ENCODE measurements at places on chromosomes 6 and 20. TPM values are rescaled to one million over a fixed set of nuclear protein-coding genes. Genes with fewer than 3 reads are reported as not detected.

The ARHGAP18 gene
- total RNA-seq, result 24.4 TPM

The RAET1G gene
- 0.99 TPM for total RNA-seq

The PPP1R14C gene
- total RNA-seq, result 0.18 TPM

The SLC22A16 gene
- total RNA-seq, result 0.55 TPM

The PRR18 gene
- not detected for total RNA-seq

The HSPA1L gene
- total RNA-seq, result 1.9 TPM

The TMC2 gene
- 0.15 TPM for total RNA-seq

The SUMO4 gene
- 6.9 TPM for total RNA-seq

The ADGRG6 gene
- 14.3 TPM for total RNA-seq

The RAET1L gene
- total RNA-seq, result not detected

GRCh38 chr20:52191132-52191915 lies at the start of gene ZFP64:
Gene ZFP64, minus strand, starts transcription at chr20:52191779. Its CDS starts 143 bp downstream, at chr20:52191636.
- no peaks in the 10 kb centered on the region for H3K4me1 ChIP-seq
- peak within 1 kb of the TSS; percentile 94 for H3K4me3 ChIP-seq
- H3K27me3 ChIP-seq, result no peaks in the 10 kb centered on the region
- peak; percentile 83 for DNase-seq
- no peak within 1 kb of the TSS for H3K27ac ChIP-seq

- H3K4me1 ChIP-seq, result peaks cover 21% of the 10 kb centered on the region
- H3K4me3 ChIP-seq, result no peak overlapping the region
- H3K27me3 ChIP-seq, result no peaks in the 10 kb centered on the region
- DNase-seq, result no peak
- H3K27ac ChIP-seq, result no peak overlapping the region
Observed at GRCh38 chr6:37850260-37850659, 30.7 kb downstream of the ZFAND3 start.

DNA sequence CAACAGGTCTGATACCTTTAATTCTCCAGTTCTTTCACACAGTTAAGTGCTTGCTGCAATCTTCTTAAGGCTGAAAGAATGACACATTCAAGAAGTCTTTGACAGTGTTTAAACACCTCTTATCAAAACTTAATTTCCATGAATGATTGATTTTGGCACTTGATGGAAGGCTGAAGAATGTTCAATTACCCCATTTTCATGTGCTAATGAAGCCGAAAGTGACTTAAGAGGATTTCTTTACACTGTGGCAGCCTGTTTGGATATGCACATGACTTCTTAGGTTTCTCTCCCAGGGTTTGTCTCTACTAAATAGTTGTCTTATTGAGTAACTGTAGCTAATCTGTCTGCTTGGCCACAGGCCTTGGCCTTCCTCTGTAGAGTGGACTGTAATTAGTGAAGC lies 81.1 kb upstream of the PRDM1 start:
- H3K36me3 ChIP-seq, result no peaks in the 10 kb centered on the region
- no peak overlapping the region for H3K4me3 ChIP-seq
- H3K4me1 ChIP-seq, result no peaks in the 10 kb centered on the region
- DNase-seq, result no peak

- H3K4me3 ChIP-seq, result peak overlapping the region; percentile 36
- peaks cover 2% of the 10 kb centered on the region for H3K4me1 ChIP-seq
- H3K36me3 ChIP-seq, result no peaks in the 10 kb centered on the region
- H3K27ac ChIP-seq, result no peak overlapping the region
Observed at GRCh38 chr6:28980852-28981430, 24.2 kb downstream of the ZNF311 start.

DNA sequence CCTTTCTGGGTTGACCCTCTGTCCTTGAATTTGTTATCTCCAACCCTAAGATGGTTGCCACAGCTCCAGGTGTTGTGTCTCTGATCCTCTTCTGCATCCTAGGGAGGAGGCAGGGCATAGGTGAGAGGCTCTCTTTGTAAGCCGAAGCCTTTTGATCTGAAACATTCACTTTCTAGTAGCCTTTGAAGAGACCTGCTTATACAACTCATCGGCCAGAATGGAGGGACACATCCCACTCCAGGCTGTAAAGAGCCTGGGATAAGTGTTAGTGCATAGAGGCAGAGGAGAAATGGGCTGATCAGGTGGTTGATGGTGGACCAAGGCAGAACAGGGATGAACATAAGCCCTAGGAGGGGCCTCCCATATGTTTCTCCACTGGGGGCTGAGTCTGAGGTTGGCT lies 137.1 kb upstream of the KCNG1 start:
- DNase-seq, result no peak
- H3K27me3 ChIP-seq, result no peaks in the 10 kb centered on the region
- no peak overlapping the region for H3K4me3 ChIP-seq
- no peaks in the 10 kb centered on the region for H3K36me3 ChIP-seq

DNA sequence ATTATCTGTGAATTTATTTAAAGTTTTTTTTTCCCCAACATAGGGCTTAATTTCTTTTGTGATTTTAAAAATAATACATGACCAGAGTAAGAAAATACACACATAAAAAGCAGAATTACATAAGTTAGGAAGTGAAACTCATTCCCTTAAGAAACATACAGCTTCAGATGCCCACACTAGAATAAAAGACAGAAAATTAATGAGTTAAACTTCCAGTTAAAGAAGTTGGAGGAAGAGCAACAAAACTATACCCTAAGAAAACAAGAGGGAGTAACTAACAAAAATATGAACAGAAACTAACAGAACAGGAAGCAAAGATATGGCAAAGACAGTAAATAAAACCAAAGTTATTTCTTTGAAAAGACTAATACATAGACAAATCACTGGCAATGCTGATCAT lies 107.6 kb upstream of the CEP85L start:
- no peak overlapping the region for H3K27ac ChIP-seq
- no peak overlapping the region for H3K4me3 ChIP-seq
- no peak for DNase-seq
- H3K27me3 ChIP-seq, result no peaks in the 10 kb centered on the region
- H3K4me1 ChIP-seq, result no peaks in the 10 kb centered on the region

- no peak overlapping the region for H3K27ac ChIP-seq
- no peaks in the 10 kb centered on the region for H3K36me3 ChIP-seq
- H3K4me3 ChIP-seq, result no peak overlapping the region
- H3K4me1 ChIP-seq, result peaks cover 5% of the 10 kb centered on the region
Observed at GRCh38 chr6:34663831-34664255, 32.7 kb downstream of the ILRUN start.

- no peak for DNase-seq
- H3K27me3 ChIP-seq, result no peaks in the 10 kb centered on the region
- no peak overlapping the region for H3K4me3 ChIP-seq
- H3K36me3 ChIP-seq, result no peaks in the 10 kb centered on the region
- H3K27ac ChIP-seq, result no peak overlapping the region
Observed at GRCh38 chr6:48889429-48889828, 573.6 kb downstream of the MMUT start.

GRCh38 chr6:22064558-22064957 lies 232.3 kb downstream of the PRL start:
- no peak for DNase-seq
- H3K27me3 ChIP-seq, result no peaks in the 10 kb centered on the region
- peaks cover 2% of the 10 kb centered on the region for H3K36me3 ChIP-seq

GRCh38 chr6:151374036-151374683 lies 17.2 kb downstream of the ZBTB2 start:
- H3K4me1 ChIP-seq, result no peaks in the 10 kb centered on the region
- no peak overlapping the region for H3K4me3 ChIP-seq
- H3K27ac ChIP-seq, result no peak overlapping the region

DNA sequence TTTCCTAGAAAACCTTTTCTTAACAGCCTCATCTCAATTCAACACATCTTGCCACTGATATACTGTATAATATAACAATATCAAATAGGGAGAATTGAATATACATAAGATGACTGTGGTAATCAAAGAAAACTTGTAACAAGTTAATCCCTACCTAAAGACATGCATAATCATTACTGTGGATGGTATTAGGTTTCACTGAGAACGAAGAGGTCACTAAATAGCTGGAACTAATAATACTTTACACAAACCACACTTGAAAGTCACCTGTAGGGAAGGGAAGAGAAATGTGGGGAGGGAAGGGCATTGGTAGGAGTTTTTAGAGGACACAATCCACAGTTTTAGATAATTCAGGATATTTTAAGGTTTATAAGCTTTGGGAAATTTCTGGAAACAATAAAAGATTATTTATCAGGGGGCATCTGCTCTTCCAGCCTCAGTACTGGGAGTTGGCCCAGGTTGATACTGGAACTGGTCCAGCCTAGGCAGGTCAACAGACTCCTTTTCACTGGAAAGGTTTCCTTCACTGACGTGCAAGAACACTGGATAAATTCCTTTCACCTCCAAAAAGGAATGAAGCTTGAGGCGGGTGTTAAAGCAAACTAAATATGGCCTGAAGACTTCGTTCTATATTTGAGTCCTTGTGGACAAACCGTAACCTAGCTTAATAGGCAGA lies 44.0 kb downstream of the MAP7 start:
- no peaks in the 10 kb centered on the region for H3K36me3 ChIP-seq
- DNase-seq, result no peak
- no peaks in the 10 kb centered on the region for H3K27me3 ChIP-seq
- H3K4me3 ChIP-seq, result no peak overlapping the region
- H3K27ac ChIP-seq, result no peak overlapping the region
- H3K4me1 ChIP-seq, result no peaks in the 10 kb centered on the region

DNA sequence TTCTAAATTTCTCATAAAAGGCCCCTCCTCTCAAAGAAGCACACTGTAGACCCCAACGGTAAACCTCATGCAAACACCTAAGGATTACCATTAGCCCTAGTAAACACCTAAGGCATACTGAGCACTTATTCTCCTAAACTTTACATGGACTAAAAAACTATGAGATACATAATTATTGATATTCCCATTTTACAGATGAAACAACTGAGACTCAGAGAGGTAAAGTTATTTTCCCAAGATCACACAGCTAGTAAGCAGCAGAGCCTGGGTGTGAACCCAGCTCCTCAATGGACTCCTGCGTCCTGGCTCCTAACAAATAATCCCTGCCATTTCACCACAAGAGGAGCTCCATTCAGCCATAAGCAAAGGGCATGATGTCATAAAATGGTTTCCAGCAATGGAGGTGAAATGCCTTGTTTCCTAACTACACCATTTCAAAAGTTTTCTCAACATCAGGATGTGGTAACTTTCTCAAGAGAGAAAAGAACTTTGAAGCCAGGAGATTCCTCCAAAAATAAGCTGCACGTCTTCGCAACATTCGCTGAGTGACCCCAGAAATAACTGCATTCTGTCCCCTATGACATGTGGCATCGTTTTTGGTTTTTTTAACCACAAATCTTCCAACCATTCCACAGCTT lies 4.1 kb downstream of the ATP9A start:
- H3K4me3 ChIP-seq, result no peak overlapping the region
- no peaks in the 10 kb centered on the region for H3K27me3 ChIP-seq
- H3K27ac ChIP-seq, result no peak overlapping the region
- no peak for DNase-seq
- H3K4me1 ChIP-seq, result no peaks in the 10 kb centered on the region

DNA sequence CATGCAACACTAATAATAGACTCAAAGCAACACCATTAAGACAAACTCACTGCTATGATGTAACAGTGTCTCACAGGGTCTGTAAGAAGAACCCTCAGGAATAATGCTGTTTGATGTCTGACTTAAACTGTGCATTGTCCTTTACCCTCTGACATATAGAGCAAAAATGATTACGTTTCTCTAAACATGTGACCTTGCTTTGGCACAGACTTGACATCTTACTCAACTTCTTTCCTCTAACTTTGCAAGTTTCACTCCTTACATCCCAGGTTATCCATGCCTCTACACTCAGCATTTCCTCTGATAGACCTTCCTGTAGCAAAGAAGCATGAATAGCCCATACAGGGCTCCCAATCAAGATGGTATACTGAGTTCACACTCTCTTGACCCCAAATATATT lies 252.7 kb downstream of the UST start:
- no peaks in the 10 kb centered on the region for H3K27me3 ChIP-seq
- no peaks in the 10 kb centered on the region for H3K36me3 ChIP-seq
- H3K4me3 ChIP-seq, result no peak overlapping the region
- DNase-seq, result no peak
- H3K4me1 ChIP-seq, result peaks cover 2% of the 10 kb centered on the region

DNA sequence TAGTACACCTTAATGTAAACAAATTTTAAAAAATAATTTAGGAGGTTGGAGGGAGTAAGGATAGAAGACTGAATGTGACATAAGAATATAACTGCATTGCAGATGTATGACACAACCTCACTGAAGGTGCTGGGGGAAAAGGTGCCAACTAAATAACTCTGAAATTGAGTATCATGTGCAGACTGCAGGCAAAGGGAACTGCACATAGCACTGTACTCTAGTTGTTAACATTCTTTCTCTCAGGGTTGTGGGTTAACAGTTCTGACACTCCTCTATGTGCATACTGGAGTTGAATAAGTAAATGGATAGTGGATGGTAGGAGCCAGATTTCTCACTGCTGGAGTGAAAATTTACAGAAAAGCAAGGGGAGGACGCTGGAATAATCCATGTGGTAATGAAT lies 451.9 kb upstream of the CDH4 start:
- no peak overlapping the region for H3K4me3 ChIP-seq
- DNase-seq, result no peak
- no peaks in the 10 kb centered on the region for H3K36me3 ChIP-seq

- H3K27ac ChIP-seq, result no peak overlapping the region
- no peaks in the 10 kb centered on the region for H3K4me1 ChIP-seq
- H3K36me3 ChIP-seq, result peaks cover 11% of the 10 kb centered on the region
- DNase-seq, result no peak
Observed at GRCh38 chr6:111276736-111277135, 189.4 kb downstream of the SLC16A10 start.

DNA sequence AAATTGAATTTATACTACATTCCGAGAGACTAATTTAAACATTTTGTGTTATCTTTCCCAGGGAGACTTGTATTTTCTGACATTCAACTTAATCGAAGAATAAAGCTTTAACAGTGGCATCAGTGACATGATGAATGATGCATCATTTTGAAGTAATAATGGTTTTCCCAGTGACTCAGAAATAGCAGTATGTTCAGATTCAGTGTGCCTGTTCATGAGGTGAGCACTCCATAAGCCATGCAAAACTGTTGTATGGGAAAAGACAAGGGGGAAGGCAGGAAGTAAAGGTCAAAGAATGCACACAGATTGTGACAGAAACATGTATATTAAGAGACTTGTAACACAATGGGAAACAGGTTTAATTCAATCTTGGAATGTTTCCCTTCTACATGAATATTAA lies 1348.2 kb upstream of the GJE1 start:
- no peaks in the 10 kb centered on the region for H3K27me3 ChIP-seq
- DNase-seq, result no peak
- H3K4me3 ChIP-seq, result no peak overlapping the region
- H3K4me1 ChIP-seq, result peaks cover 2% of the 10 kb centered on the region
- no peaks in the 10 kb centered on the region for H3K36me3 ChIP-seq

- H3K27me3 ChIP-seq, result no peaks in the 10 kb centered on the region
- no peaks in the 10 kb centered on the region for H3K36me3 ChIP-seq
- no peaks in the 10 kb centered on the region for H3K4me1 ChIP-seq
- DNase-seq, result no peak
Observed at GRCh38 chr6:161366301-161366923, 92.6 kb upstream of the AGPAT4 start.

DNA sequence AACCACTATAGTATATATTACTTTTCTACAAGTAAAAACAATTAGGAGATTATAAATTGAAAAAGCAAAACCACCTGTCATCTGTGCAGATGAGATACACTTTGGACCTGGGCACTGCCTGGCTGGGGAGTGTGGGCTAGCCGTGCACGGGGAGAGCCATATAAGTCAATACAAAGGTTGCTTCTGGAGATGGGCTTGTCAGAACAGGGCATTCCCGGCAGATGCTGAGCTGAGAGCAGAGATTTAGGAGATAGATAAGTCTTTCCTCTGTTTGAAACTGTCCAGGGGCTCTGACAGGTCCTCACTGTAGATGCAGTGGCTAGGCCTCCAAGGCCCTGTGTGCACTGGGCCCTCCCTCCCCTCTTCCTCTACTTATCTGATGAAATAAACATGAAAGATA lies 34.5 kb downstream of the CD164 start:
- no peaks in the 10 kb centered on the region for H3K27me3 ChIP-seq
- DNase-seq, result no peak
- no peak overlapping the region for H3K27ac ChIP-seq
- H3K4me1 ChIP-seq, result no peaks in the 10 kb centered on the region

All from aorta (tissue), 5 donors.